ENCODE measurements at places on chromosomes 6 and 20.

DNA sequence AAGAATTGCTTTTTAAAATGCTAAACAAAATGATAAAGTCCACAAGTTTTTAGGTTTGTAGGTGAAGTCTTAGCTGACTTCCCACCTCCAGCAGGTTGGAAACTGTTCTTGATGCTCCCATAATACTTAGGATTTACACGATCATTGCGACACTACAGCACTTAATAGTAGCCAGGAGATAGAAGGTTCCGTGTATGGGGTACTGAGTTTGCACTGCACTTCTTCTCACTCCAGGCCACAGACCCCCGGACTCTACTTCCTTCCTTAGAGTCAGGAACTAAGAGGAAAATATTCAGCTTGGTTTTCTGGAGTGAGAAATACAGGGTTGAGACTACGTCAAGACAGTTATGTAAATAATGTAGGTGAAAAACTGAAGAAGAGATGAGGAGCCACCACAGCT lies 56.1 kb upstream of the SGK1 start:
- DNase-seq: no peak

DNA sequence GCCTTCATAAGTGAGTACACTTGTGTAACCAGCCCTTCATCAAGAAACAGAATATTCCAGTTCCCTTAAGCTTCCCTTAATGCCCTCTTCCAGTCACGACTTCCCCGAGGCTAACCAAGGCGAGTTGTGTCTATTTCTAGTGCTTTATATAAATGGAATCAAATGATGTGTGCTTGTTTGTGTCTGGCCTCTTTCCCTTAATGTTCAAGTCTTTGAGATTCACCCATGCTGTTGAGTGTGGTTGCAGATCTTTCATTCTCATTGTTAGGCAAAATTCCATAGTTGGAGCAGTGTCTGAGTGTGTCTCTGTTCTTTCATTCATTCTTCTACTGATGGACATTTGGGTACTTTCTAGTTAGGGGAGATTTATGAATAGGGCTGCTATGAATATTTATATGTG lies 135.0 kb downstream of the CEBPB start:
- no peak for DNase-seq

DNA sequence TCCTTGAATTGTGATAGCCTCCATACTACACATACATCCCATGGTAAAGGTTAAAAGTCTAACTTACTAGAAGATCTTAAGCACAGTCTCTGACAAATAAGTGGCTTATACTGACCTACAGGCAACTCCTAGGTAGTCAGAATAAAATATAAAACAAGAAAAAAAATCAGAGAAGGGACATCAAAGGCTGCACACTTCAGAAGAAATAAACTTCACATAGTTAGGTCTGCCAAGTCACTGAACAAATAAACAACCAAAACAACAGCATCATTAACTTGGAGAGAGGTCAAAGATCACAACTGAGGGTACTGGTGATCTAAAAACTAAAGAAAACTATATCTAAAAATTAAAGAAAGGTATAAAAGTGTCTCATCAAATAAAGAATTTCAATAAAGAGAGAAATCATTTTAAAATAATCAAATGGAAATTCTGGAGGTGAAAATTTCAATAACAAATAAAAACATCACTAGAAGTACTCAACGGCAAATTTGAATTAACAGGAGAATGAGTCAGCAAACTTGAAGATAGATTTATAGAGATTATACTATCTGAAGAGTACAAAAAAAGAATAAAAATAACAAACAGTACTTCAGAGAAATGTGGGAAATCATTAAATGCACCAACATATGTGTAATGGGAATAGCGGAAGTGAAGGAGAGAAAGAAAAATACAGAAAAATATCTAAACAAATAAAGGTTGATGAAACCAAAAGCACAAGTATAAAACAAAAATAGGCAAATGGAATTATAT lies 88.0 kb upstream of the UST start:
- DNase-seq: no peak

DNA sequence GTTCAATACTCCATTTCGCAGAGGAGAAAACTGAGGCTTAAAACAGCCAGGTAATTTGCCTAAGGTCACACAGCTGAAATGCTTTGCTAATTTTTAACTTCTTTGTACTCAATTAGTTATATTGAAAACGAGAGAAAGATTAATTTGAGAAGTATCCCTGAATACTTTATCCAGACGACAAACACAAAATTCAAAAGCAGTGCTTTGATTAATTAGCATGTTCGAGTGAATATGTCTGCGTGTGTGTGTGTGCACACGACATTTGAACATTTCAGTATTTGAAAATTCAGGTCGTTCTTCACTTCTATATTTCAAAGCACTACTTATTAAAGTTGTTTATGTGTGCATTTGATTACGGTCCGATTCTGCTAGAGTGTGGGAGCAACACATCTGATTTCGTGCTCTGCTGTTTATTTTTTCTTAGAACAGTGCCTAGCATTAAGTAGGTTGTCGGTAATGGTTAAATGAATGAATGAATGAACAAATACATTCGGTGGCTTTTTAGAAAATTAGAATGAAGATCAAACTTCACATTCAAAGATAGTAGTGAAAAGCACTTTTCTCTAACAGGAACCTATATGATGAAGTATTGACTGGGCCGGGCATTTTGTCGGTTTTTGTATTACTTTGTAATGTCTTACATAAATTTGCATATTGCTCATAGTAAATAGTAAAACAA lies 36.9 kb upstream of the SYNCRIP start:
- no peak for DNase-seq

- no peak for DNase-seq
Observed at GRCh38 chr6:106740287-106740686, 110.9 kb downstream of the QRSL1 start.

- DNase-seq: no peak
Observed at GRCh38 chr6:89475101-89475500, 42.1 kb downstream of the ANKRD6 start.

DNA sequence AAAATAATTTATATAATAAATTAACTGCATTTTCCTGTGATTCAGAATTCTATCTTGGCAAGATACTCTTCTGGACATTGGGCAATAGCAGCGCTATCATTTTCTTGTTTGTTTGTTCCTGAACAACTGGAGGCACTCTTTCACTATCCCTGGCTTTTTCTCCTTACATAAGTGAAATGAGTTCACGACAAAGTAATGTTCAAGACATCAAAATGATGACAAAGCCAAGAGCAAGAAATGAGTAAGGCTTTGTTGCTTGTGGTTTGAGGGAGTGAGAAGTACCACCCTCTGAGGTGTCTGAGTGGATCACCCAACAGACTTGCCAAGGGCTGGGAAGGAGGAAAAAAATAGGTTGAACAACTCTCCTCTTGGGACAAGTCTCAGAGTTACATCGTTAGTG lies 466.6 kb upstream of the JAG1 start:
- DNase-seq: no peak

DNA sequence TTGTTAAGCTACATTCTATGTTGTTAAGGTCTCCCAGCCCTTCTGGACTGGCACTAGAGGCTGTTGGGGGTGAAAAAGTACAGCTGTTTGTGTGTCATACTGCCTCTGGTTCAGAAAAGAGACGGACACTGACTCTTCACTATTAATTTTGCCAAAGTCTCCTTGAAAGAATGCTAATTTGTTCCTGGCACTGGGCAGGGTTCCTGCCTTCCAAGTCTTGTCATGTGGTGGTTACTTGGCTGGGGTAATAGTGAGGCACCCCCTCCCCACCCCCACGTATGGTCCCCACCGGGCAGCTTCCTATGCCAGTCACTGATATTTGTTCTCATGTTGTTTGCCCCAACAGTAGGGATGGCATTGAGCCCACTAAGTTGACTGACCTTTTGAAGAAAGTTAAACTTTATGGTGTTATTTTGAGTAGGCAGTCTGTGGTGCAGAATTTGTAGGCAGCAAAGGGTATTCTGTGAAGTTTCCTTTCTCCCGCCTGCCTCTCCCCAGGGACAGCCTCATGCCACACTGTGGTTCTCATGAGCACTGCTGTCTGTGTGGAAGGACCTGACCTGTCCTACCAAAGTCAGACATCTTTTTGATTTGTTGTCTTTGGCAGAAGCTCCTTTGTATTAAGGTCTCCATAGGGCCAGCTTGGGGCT lies 8.7 kb downstream of the CDS2 start:
- DNase-seq: no peak

GRCh38 chr6:14001329-14002012 lies 76.7 kb downstream of the RNF182 start:
- DNase-seq: no peak

DNA sequence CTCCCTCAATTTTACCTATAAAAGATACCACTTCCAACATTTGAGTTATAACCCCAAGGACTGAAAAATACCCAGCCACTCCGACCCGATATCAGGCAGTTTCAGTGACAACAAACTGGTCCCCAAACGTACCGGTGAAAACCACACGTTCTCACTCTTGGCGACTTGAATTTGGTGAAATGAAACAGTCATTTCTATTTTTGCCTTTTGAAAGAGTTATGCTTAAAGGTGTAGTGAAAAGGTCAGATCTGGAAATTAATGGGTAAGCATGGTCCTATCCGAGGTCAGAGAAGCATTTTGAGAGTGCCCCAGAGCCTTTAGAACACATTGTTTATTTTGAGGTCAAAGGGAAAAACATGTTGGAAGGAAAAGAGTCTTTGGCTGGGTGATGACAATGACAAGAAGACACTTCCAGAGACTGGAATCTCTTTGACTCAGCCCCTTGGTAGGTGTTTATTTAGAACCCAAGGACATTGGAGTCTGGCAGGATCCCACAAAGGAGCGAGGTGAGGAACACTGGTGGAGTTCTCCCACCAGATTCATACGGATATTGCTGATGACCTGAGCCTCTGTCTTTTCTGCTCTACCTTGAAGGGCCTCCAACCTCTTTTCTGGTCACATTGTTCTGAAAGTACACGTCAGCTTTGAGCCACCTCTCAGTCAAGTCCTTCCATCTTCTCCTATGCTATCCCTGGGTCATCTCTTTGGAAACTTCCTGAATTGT lies 235.0 kb downstream of the GMPR start:
- DNase-seq: no peak

DNA sequence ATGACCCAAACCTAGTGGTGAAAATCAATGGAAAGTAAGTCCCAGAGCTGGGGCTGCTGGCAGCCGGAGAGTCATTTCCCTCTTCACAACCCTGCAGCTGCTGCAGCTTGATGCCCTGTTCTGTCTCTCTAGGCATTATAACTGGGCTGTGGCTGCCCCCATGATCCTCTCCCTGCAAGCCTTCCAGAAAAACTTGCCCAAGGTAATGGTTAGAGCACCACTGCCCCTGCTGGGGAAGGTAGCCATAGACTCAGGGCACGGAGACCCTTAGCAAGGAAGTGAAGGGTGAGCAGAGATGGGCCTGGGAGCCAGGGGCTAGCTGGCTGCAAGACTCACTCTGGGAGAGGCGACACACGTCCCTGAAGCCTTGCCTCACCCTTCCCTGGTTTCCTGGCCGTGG lies 12.0 kb downstream of the LPIN3 start:
- DNase-seq: no peak

DNA sequence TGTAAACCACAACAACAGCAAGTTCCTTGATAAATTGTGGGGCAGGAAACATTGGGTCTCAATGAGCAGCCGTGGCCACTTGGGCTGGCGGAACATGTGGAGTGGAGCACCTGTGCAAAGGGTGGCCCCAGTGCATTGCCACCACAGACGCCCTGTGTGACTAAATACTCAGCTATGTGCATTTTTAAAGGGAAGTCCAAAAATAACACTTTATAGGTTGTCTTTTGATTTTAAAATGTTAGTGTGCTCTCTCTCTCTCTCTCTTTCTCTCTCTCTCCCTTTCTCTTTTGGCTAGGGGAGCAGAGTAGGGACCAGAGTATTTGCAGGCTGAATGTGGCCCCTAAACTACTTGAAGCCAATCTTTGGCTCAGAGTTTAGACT lies 236.3 kb downstream of the BCAS1 start:
- no peak for DNase-seq

DNA sequence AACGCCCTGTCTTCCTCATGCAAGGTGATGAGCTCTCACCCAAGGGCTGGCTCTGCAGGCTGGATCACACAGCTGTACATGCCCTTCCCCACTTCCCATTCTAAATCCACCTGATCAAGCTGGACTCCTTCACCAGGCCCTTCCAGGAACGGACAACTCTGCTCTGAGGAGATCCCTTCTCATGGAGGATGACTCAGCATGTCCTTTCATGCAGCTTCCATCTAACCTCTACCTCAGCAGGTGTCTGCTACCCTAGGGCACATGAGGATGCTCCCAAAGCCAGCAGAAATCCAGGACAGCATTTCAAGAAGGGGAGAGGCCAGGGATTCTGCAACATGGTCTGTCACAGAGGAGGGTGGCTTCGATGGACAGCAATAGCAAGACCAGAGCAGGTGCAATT lies 61.2 kb downstream of the PCSK2 start:
- DNase-seq: no peak

DNA sequence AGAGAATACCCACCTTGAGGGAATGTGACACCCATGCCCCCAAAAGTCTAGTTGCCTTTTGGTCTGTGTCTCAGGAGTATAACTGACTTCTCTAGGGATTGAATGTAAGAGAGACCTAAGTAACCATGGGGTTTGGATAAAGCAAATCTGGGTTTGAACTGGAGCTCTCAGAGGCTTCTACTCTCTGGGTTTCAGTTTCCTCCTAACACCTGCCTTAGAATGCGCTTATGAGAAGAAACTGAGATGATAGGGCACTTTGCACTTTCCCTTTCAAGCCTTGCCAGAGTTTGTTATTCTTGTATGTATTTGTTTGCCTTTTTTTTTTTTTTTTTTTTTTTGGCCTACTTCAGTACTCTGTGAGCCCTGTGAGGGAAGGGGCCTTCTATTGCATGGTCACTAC lies 19.4 kb downstream of the SDHAF4 start:
- no peak for DNase-seq

DNA sequence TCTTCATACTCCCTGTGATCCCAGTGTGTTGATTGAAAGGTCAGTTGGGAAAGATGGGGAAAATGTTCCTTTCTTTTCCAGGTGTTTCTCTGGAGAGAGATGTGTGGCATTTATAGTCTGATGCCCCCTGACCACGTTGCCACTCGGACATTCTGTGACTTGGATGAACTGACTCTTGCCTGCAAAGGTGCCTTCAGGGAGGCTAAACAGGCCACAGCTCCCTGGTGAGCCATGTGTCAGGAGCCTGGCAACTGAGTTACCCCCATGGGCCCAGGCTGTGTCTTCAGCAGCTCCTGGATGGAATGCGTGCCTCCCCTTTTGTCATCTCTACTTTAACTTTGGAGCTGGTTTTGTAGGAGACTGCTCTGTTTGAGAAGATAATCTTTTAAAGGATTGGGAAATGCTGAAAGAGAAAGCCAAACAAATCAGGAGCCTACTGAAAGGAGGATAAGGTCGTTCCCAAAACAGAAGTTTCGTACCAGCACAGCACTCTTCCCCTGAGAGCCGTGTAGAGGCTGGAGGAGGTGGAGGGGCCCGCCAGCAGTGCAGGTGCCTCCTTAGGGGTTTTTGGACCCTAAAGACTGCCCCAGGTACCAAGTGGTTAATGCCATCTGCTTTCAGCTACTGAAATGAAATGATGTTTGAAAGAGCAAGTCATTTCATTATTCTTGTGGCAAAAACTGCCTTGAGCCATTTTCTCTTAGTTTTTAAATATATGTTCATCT lies 322.8 kb downstream of the ZFAND3 start:
- no peak for DNase-seq

All from stimulated activated CD4-positive, alpha-beta T cell treated with anti-CD3 and anti-CD28 coated beads, Interleukin-4, amount 100 ng/mL, for 48 hours (primary cell).